ENCODE measurements at places on chromosomes 2 and 18. TPM values are rescaled to one million over a fixed set of nuclear protein-coding genes. Genes with fewer than 3 reads are reported as not detected.

LBH gene
- total RNA-seq = 121 TPM

FEV gene
- total RNA-seq = not detected

TSPYL6 gene
- total RNA-seq = 0.14 TPM

RUFY4 gene
- not detected for total RNA-seq

- no peak overlapping the region for H3K27ac ChIP-seq
- no peaks in the 10 kb centered on the region for H3K27me3 ChIP-seq
- peak; percentile 79 for DNase-seq
- H3K4me1 ChIP-seq = peaks cover 6% of the 10 kb centered on the region
These were observed 18.9 kb downstream of the TET3 start for GRCh38 chr2:74003494-74004211.

- H3K36me3 ChIP-seq = peaks cover 2% of the 10 kb centered on the region
- H3K27ac ChIP-seq = no peak overlapping the region
- H3K4me1 ChIP-seq = no peaks in the 10 kb centered on the region
- H3K27me3 ChIP-seq = no peaks in the 10 kb centered on the region
- no peak for DNase-seq
- H3K4me3 ChIP-seq = no peak overlapping the region
These were observed 23.4 kb downstream of the MBOAT2 start for GRCh38 chr2:8980096-8980495.
